Stimulated activated CD8-positive, alpha-beta memory T cell treated with anti-CD3 and anti-CD28 coated beads, Interleukin-7, amount 100 ng/mL, for 24 hours (primary cell): ENCODE measurements at places on chromosomes 16 and 17.

DNA sequence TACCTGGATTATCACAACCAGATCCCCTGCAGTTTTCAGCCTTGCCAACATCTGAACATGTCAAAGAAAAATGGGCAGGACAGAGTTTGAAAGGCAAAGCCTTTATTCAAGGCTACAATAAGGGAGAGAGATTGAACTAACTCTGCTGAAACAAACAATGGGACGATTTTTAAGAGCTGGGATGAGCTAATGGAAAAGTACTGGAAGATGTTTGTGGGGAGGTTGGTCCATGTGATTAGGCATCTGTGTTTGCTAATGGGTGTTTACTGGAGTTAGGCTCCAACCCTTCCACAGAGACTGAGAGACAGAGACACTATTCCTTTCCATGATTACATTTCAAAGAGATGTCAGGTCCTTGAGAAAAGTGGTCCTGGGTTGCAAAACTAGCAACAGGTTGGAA, 35.0 kb upstream of the HSBP1 start:
- DNase-seq: no peak

- DNase-seq: no peak
Observed at GRCh38 chr16:88868974-88869672, 2.7 kb upstream of the PABPN1L start.

DNA sequence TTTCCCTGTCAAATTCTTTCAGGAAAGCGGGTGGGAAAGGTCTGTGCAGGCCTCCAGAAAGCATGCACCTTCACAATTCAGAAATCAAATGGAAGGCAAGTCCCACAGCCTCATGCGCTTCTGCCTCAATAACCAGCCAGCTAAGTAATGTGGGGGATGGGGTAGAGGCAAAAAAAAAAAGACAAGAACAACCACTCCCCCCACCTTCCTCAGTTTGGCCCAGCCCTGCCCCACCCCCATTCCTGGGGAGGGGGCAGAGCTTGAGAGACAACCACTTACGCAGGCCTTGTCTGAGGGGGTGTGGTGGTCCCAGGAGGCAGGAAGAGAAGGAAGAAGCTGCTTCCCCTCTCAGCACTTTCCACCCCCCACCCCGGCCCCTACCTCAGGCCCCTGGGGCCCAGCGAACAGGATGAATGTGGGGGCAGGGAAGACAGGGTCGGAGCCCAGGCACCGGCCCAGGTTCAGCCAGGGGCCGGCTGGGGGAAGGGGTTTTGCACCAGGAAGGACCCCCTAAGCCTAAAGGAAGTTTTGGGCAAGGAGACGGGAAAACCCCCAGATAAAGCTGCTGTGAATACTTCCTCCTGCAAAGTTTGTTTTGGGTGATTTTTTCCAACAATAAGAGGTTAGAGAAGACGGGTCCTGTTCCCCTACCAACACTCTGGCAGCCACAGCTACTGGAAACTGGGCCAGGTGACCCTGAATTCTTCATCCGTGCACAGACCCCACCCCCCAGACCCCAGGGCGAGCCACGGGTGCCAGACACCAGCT, 1.2 kb downstream of the JUP start:
- DNase-seq: no peak

DNA sequence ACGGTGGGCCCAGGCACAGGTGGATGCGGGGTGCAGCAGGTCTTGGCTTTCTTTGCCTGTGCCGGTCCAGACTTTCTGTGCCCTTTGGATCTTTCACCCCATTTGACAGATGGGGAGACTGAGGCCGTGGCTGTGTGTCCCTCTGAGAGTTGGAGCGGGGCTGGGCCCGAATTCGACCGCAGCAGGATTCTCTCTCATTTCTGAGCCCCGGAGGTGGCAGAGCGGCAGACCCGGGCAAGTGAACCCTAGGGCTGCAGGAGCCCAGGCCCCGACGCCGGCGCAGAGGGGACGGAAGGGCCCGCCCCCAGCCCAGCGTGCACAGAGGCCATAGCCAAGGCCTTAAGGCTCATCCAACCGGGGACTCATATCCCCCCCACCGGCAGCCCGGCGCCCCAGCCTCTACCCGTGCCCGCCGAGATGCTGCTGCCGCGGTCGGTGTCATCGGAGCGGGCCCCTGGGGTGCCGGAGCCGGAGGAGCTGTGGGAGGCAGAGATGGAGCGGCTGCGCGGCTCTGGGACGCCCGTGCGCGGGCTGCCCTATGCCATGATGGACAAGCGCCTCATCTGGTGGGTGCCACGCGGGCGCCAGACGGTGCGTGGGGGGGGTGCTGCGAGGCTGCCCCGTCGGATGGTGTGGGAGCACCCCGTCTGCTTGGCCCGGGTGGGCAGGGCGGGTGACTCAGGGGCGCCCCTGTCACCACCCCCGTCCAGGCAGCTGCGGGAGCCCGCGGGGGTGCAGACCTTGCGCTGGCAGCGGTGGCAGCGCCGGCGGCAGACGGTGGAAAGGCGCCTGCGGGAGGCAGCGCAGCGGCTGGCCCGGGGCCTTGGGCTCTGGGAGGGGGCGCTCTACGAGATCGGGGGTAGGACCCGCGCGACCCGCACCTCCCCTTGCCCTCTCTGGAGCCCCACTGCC, 857 bp downstream of the TMC8 start:
- DNase-seq: no peak

DNA sequence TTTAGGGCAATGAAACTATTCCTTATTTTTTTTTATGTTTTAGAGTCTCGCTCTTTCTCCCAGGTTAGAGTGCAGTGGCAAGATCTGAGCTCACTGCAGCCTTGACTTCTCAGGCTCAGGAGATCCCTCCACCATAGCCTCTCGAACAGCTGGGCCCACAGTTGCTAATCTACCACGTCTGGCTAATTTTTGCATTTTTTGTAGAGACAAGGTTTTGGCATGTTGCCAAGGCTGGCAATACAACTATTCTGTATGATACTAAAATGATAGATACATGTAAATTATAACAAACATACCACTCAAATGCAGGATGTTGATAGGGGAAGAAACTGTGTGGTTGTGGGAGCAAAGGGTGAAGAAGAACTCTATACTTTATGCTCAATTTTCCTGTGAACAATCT, 401.3 kb downstream of the ZFHX3 start:
- DNase-seq: no peak

DNA sequence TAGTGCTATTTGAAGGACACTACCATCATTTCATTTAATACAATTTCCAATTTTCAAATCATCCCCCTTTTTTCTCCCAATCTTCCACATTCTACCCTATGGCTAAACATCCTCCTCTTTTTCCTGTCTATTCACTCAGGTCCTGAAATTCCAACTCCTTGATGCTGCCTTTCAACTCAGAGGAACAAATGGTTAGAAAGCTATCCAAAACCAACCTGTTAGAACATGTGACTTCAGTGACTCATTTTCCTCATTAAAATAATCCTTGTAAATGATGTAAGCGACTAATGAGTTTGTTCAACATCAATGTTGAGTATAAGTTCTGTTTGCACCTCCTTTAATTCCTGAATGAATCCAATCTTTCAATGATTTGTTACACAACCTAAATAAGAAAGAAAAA, 5.5 kb downstream of the PSMD12 start:
- no peak for DNase-seq
